ENCODE measurements at places on chromosomes 5 and 9. TPM values are rescaled to one million over a fixed set of nuclear protein-coding genes. Genes with fewer than 3 reads are reported as not detected.

The ENHO gene
- 1.00 TPM for total RNA-seq

The TMEM167A gene
- total RNA-seq: 85.0 TPM

The DAB2 gene
- 133 TPM for total RNA-seq

The ADAMTS19 gene
- total RNA-seq: 2.4 TPM

The WASHC1 gene
- total RNA-seq: 23.8 TPM

DNA sequence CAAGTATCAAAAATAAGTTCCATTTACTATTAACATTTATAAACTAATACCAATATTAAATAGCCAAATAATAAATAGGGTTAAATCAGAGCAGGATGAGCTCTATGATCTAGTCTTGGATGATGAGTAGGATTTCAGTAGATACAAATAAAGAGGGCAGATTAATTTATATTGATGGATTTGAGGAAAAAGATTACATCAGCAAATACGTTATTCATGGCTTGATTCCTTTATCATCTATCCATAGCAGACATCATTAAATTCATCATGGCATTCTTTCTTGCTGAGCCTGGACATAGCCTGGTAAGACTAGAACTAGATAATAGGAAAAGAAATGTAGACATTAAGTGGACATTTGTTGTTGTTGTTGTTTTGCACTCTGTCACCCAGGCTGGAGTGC, 13.4 kb upstream of the MSMP start:
- no peak overlapping the region for H3K27ac ChIP-seq
- no peaks in the 10 kb centered on the region for H3K36me3 ChIP-seq
- no peak overlapping the region for H3K4me3 ChIP-seq
- DNase-seq: no peak
- H3K4me1 ChIP-seq: peaks cover 16% of the 10 kb centered on the region
- no peaks in the 10 kb centered on the region for H3K27me3 ChIP-seq

- H3K4me3 ChIP-seq: no peak overlapping the region
- no peak overlapping the region for H3K27ac ChIP-seq
- no peak for DNase-seq
- H3K36me3 ChIP-seq: no peaks in the 10 kb centered on the region
- H3K4me1 ChIP-seq: no peaks in the 10 kb centered on the region
Measured at GRCh38 chr5:54603372-54603771, 85.8 kb downstream of the SNX18 start.

GRCh38 chr5:72605632-72606031, 98.4 kb upstream of the ZNF366 start:
- no peak for DNase-seq
- H3K36me3 ChIP-seq: no peaks in the 10 kb centered on the region
- no peaks in the 10 kb centered on the region for H3K4me1 ChIP-seq
- no peaks in the 10 kb centered on the region for H3K27me3 ChIP-seq
- no peak overlapping the region for H3K4me3 ChIP-seq

- peak; percentile 58 for DNase-seq
- no peaks in the 10 kb centered on the region for H3K27me3 ChIP-seq
- no peak overlapping the region for H3K4me3 ChIP-seq
- H3K4me1 ChIP-seq: 0 out of 2 replicates have a peak, but pooled peaks cover 4% of the 10 kb centered on the region
Measured at GRCh38 chr5:172450861-172451695, 3.2 kb downstream of the SH3PXD2B start.

- no peaks in the 10 kb centered on the region for H3K36me3 ChIP-seq
- H3K4me1 ChIP-seq: no peaks in the 10 kb centered on the region
- DNase-seq: no peak
- H3K27ac ChIP-seq: no peak overlapping the region
- H3K27me3 ChIP-seq: no peaks in the 10 kb centered on the region
Measured at GRCh38 chr5:123571927-123572326, 60.0 kb downstream of the CSNK1G3 start.

DNA sequence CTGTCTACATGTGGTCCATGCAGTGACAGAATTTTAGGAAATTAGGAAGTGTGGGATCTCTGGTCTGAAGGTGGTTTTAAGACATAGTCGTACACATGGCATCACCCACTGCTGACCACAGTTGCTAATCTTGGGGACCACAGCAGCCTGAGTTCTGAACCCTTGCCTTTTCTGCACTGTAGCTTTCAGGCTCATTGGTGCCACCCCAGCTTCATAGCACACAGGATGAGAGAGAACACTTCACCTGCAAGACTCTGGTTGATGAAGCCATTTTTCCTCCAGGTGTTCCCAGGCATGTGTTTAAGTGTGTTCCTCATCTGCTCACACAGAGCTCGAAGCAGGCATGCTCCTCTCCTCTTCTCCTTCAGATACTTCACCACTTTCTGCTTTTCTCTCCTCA, 68.2 kb upstream of the S1PR3 start:
- H3K4me3 ChIP-seq: no peak overlapping the region
- no peak overlapping the region for H3K27ac ChIP-seq
- no peak for DNase-seq

- no peaks in the 10 kb centered on the region for H3K36me3 ChIP-seq
- no peaks in the 10 kb centered on the region for H3K27me3 ChIP-seq
- peak; percentile 78 for DNase-seq
- H3K27ac ChIP-seq: peak overlapping the region; percentile 90
- H3K4me1 ChIP-seq: peaks cover 22% of the 10 kb centered on the region
- H3K4me3 ChIP-seq: no peak overlapping the region
Measured at GRCh38 chr5:151130922-151131891, 26.4 kb downstream of the ANXA6 start.
